Activated T-cell treated with anti-CD3 and anti-CD28 coated beads for 4 hours (primary cell): ENCODE measurements at places on chromosomes 5 and 9.

- no peak for DNase-seq
These were observed 50.6 kb downstream of the SHB start for GRCh38 chr9:38018241-38018957.

DNA sequence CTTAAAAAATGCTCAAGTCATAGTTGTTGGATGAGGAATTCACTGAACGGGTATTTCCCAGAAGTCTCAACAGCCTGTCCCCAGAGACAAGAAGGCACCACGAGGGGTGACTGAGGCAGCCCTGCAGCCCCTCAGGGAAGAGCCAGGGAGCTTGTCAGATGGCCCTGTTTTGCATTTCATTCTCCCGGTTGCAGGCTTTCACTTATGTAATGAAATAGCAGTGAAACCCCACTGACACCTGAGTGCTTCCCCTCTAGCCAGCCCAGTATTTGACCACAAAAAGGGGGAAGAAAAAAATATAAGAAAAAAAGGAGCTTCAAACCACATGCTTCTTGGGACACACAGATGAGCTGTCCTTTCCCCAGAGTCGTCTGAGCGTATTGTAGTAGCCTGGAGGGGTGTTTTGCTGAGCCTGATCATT, 75.3 kb upstream of the IL12B start:
- no peak for DNase-seq

GRCh38 chr9:136572003-136572827, 26.4 kb upstream of the NOTCH1 start:
- DNase-seq: no peak

GRCh38 chr9:130220352-130220751, 45.2 kb upstream of the HMCN2 start:
- no peak for DNase-seq

DNA sequence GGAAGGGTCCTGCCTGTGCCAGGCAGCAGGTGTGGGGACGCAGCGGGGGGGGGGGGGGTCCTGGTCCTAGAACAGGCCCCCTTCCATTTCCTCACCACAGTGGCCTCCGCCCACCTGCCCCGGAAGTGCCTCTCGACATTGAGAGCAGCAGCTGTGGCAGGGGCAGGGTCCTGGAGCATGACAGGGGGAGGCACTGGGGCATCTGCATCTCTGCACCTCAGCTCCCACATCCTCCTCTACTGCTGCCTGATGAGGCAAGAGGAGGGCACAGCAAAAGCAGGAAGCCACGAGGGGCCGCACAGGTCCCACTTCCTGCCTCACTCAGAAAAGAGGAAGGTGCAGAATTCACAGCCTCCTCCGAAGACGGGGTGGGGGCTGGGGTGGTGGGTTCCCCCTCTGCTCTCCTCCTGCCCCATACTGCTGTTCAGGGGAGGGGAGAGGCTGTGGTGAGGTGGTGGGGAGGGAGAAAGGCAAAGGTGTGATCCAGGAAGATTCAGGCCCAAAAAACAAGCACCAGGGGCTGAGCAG, 14.8 kb downstream of the AKNA start:
- DNase-seq: peak; percentile 43

- no peak for DNase-seq
These were observed 13.3 kb downstream of the ALDH1B1 start for GRCh38 chr9:38405785-38406184.

- DNase-seq: no peak
These were observed 34.8 kb downstream of the THBS4 start for GRCh38 chr5:80069918-80070318.

- no peak for DNase-seq
These were observed 161.4 kb downstream of the ICE1 start for GRCh38 chr5:5583832-5584231.

GRCh38 chr9:129887334-129888292, 52.4 kb downstream of the USP20 start:
- no peak for DNase-seq

DNA sequence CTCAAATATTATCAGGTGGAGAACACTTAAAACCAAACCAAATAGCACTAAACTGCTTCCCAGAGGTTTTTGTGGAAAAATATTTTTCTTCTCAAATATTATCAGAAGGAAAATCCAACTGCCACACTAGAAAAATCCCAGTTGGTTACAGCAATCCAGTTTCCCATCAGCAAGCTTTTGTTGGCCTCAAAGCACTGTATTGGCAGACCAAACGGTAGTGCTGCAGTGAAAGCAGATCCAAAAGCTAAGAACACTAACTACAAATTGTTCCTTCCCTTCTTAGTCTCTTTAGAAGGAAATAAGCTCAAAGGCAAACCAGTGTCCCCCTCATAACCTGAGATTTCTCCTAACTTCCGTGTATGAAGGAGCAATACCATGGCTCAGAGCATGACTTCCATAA, 105.3 kb downstream of the TRIM36 start:
- DNase-seq: no peak

DNA sequence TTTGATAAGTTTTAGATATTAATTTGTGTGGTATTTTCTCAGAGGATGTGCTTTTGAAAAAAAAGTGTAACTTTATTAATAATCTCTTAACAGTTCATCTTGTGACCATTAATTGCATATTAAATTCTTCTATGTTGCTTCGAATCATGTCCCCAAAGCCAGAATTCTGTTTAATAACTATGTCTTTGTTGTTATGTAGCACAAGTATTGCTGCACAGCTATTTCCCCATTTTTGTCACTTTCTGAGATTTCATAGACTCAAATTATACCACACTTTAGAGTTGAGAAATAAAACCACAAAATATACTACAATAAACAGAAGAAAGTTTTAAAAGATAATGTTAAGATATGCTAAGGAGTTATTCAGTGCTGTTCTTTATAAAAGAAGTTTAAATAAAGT, 2.8 kb downstream of the MEF2C start:
- no peak for DNase-seq

GRCh38 chr9:74887041-74887980, at the start of gene TRPM6:
TRPM6 (minus strand) TSS chr9:74887921; CDS start chr9:74887856, 65 bp downstream.
- no peak for DNase-seq

- no peak for DNase-seq
These were observed 211.9 kb upstream of the PAPPA start for GRCh38 chr9:115941561-115942315.

GRCh38 chr9:72337286-72337685, 27.7 kb downstream of the ZFAND5 start:
- no peak for DNase-seq

DNA sequence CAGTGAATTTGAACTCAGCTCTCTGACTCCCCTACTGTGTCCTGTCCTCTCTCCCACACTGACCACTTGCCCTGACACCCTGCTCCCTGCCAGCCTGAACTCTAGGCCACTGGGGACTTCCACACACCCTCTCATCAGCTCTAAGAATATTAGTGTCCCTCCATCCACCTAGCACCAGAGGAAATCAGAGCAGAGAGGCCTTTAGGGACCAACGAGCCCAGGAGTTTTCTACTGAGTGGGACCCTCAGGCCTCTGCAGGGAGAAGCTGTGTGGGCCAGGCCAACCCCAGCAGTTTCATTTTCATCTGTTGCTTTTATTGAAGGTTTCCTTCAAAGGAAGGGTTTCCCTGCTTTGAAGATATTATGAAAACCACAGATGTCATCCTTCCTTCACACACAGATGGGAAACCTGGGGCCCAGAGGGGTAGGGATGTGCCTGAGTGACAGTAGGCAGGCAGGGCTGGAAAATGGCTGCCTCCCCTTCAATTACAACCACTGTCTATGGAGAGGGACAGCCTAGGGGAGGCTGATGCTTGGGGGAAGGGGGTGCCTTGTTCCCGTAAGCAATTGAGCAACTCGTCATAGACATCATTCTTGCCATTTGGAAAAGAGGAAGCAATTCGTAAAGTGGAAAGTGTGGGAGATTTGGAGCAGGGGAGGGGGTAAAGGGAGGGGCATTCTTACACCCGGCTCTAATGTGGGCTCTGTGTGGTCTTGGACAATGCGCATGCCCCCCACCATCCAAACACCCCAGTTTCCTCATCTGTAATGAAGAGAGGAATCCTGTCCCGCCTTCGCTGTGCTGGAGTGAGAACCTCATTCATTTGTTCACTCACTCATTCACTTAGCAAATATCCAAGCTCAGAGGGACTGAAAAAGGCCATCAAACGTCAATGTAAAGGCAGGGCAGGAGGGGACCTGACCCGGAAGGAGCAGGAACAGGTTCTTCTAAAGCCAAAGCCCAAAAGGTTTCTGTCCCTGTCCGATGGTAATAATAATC, 3.9 kb downstream of the GLIPR2 start:
- DNase-seq: no peak

DNA sequence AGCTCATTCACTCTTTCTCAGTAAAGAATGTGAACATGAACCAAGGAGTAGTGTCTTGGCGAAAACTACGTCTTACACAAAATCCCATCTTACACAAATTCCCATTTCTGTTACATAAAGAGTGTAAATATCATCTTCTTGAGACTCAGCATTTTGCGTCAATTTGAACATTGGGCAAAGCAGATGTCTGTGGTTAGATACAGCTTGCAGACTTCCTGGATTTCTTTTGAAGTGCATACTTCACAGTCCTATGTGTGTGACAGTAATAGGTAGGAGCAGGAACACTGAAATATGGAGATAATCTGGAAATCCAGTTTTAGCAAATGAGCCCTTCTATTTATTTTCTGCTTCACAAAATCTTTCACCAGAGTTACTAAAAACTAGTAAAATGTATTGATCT, 58.8 kb downstream of the C6 start:
- DNase-seq: no peak

DNA sequence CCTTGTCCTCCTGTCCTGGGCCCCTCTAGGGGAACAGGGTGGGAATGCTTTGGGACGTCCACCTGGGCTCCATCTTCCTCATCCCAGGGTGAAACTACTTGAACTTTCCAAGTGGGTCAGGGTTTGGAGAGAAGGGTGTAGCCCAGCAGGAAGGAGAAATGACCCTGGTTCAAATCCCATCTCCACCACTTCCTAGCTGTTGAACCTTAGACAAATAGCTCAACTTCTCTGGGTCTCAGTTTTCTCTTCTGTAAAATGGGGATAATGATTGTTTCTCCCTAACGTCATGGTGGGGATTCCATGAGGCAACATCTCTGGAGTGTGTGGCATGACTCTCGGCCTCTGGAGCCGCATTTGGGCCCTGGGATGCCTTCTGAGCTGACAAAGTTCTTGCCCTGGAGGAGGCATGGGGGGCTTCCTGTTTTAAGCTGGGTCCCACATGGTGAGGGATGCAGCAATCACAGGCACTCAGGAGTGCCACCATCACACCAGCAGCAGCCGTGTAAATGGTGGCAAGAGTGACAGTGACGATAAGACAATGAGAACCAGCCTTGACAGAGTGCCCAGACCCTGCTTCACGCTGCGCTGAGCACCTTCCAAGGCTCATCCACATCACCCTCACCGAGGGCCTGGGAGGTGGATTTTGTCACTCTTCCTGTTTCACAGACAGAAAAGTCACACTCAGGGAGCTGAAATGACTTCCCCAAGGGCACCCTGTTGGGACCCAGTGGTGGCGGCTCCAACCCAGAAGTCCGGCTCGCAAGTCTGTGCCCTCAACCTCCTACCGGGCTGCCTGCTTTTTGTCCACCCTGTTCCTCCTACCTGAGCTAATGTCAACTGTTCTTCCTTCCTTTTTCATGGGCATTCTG, 69.5 kb upstream of the IER5L start:
- DNase-seq: no peak

DNA sequence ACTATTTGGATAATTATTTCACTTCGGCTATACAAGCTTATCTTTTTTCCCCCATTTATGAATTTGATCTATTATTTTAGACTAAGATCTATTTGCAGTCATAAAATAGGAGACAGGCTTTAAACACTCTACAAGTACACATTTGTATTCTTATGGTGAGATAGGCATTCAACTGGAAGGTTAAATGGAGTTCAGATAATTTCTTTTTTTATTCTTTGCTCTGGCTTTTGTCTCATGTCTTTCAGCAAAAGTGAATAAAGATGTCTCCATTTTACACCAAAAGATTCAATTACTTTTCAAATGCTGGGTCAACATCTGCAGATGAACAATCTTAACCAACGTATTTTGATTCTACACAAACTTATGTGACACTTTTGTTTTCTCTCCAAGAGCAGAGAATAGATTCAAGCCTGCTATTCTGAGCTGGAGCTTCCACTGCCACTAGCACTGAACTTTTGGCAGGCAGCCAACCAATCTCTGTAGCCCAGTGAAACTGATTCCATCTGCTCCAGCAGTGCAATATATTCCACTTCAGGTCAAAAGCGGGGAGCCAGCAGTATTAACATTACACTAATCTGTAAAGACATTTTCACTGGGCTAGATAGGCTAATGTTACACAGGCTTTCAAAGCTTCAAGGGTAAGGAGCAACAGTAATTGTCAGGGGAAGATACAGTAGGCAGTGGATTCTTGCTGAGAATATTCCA, 452.0 kb upstream of the ZNF608 start:
- no peak for DNase-seq

- no peak for DNase-seq
These were observed 13.9 kb downstream of the ALDOB start for GRCh38 chr9:101421653-101422065.

DNA sequence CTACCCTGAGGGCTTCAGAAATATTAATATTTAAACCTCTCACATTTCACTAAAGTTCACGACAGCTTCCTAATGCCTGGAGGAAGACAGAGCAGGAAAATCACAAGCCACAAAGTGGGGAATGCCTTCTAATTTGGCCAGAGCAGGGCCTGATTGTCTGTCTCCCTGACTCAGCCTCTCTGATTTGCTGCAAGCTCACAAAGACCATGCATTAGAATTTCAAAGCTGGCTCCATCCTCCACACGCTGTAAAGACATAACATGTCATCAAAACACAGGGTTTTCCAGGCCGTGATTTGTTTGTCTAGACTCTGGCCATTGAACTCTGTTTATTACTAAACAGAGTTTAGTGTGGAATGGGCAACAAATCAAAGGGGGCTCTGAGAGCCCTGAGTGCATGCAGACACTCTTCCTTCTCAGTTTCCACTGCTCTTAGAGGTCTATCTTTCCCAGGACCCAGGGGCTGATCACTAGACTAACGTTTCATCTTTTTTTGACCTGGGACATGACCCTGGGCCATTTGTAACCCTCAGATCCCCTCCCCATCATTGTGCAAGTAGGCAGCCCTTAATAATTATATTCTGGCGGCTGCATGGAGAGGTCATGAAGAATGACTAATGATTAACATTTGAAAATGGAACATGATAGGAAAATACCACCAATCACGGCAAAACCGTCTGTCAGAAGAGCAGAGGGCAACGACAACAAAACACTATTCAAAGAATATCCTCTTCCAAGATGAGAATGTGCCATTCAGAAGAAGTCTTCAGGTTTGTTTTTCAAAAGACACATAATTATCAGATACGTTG, 140.2 kb downstream of the ENC1 start:
- no peak for DNase-seq

GRCh38 chr9:125397736-125398135, 136.1 kb downstream of the GAPVD1 start:
- DNase-seq: no peak
